ENCODE measurements at places on chromosomes 5 and 9. TPM values are rescaled to one million over a fixed set of nuclear protein-coding genes. Genes with fewer than 3 reads are reported as not detected.
A peak's percentile ranks its signal among the peaks of the same experiment; 100 is the strongest.

DNA sequence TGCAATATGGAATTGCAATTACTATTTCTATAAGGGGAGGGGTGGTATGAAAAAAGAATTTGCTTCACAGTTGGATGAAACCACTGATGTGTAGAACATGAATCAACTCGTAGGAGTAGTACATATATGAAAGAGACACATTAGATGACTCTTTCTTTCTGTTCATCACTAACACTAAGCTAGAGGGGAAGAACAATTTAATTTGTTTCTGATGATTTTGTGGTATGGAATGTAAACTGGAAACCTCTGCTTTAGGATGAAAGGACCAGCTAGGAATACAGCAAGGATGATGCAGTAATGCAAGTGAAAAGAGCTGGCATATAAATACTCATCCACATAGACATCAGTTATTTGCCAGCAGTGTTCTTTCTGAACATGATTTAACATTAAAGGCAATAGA, 113.4 kb downstream of the PAPPA start:
- no peaks in the 10 kb centered on the region for H3K4me1 ChIP-seq
- H3K27ac ChIP-seq = no peak overlapping the region
- H3K27me3 ChIP-seq = no peaks in the 10 kb centered on the region
- no peak overlapping the region for H3K4me3 ChIP-seq
- H3K36me3 ChIP-seq = no peaks in the 10 kb centered on the region
- no peak for DNase-seq

GRCh38 chr9:109319017-109319625, 1.7 kb downstream of the EPB41L4B start:
- peaks cover 7% of the 10 kb centered on the region for H3K4me1 ChIP-seq
- no peaks in the 10 kb centered on the region for H3K36me3 ChIP-seq

Gene GPR21
- 3.3 TPM for total RNA-seq

GRCh38 chr5:173033923-173034322, 22.2 kb upstream of the CREBRF start:
- H3K36me3 ChIP-seq = peaks cover 7% of the 10 kb centered on the region
- no peak overlapping the region for H3K4me3 ChIP-seq
- H3K27me3 ChIP-seq = no peaks in the 10 kb centered on the region
- H3K27ac ChIP-seq = peak overlapping the region; percentile 86

Gene IL5
- not detected for total RNA-seq

GRCh38 chr9:134223091-134223490, 58.7 kb upstream of the RNU6ATAC start:
- no peaks in the 10 kb centered on the region for H3K36me3 ChIP-seq
- H3K4me3 ChIP-seq = no peak overlapping the region
- H3K4me1 ChIP-seq = no peaks in the 10 kb centered on the region
- DNase-seq = peak; percentile 28
- no peak overlapping the region for H3K27ac ChIP-seq

DNA sequence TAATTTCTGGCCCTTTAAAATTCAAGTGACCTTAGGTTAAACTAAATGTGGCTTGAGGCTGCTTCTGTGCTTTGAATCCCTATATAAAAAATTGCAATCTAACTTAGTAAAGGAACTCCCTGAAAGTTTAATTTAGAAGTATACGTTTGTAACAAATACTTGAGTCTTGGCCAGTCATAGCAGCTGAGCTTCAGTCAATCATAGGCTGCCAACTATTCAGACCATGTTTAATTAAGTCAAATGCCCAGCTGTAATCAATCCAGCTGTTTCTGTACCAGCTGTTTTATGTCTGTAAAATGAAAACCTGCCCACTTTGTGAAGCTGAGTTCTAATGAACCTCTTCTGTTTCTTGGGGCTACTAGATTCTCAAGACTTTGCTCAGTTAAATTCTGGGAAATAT, 760.1 kb downstream of the MAT2B start:
- DNase-seq = no peak
- H3K27me3 ChIP-seq = no peaks in the 10 kb centered on the region
- H3K36me3 ChIP-seq = no peaks in the 10 kb centered on the region
- no peak overlapping the region for H3K4me3 ChIP-seq

GRCh38 chr9:81522716-81523551, 166.4 kb downstream of the TLE1 start:
- H3K4me3 ChIP-seq = no peak overlapping the region
- DNase-seq = no peak
- H3K4me1 ChIP-seq = no peaks in the 10 kb centered on the region
- no peaks in the 10 kb centered on the region for H3K36me3 ChIP-seq
- H3K27me3 ChIP-seq = no peaks in the 10 kb centered on the region
- H3K27ac ChIP-seq = no peak overlapping the region

Gene APC
- 54.1 TPM for total RNA-seq

Data from upper lobe of right lung (tissue), 1 donor.